ENCODE measurements at places on chromosomes 13 and 19.

- DNase-seq, result no peak
Observed at GRCh38 chr13:52651897-52652195, 790 bp upstream of the SUGT1 start.

DNA sequence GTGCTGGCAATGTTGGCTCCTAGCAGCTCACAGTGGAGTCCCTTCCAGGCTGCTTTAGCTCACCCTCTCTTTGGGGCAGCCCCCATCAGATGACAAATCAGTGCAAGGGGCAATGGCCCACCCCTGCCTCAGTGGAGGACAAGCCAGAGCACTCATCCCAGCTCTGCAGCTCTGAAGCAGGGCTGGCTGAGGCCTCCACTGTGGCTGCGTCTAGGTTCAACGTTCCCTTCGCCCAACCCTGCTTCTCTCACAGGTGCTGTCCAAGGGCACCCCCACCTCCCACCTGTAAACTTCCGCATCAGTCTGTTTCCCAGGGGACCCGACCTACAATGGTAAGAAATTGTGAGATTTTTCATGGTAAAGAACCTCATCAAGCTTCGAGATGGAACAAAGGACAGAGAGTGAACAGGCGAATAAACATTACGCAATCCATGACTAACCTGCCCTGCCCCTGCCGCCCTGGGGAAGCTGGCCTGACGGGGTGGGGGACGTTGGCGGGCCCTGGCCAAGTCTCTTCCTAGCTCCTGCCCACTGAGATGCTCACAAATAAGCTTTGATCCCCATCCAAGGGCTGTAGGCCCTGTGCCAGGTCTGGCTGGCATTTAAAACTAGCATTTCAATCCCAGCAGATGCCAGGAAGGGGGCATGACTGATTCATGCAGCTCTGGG is 40.5 kb downstream of the DZIP1 start:
- DNase-seq, result no peak

- no peak for DNase-seq
Observed at GRCh38 chr13:52787235-52787634, 47.6 kb upstream of the CNMD start.

DNA sequence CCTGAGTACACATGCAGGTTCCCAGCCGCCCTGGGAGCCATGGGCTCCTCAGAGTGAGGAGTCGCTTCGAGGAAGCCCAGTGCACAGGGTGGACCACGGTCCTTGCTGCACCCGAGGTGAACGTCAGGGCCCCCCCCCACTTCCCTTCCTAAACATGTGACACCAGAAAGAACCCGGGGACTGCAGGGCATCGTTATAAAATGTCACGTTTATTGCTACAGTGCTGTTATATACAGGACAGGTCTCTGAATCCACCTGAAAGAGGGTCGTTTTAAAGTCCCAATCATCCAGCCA is 3.8 kb upstream of the UQCR11 start:
- no peak for DNase-seq

- no peak for DNase-seq
Observed at GRCh38 chr19:15404780-15405211, 14.0 kb downstream of the AKAP8L start.

GRCh38 chr19:14804765-14805164 is 26.4 kb upstream of the ADGRE2 start:
- no peak for DNase-seq

GRCh38 chr13:58085819-58086218 is 454.3 kb downstream of the PCDH17 start:
- DNase-seq, result no peak

DNA sequence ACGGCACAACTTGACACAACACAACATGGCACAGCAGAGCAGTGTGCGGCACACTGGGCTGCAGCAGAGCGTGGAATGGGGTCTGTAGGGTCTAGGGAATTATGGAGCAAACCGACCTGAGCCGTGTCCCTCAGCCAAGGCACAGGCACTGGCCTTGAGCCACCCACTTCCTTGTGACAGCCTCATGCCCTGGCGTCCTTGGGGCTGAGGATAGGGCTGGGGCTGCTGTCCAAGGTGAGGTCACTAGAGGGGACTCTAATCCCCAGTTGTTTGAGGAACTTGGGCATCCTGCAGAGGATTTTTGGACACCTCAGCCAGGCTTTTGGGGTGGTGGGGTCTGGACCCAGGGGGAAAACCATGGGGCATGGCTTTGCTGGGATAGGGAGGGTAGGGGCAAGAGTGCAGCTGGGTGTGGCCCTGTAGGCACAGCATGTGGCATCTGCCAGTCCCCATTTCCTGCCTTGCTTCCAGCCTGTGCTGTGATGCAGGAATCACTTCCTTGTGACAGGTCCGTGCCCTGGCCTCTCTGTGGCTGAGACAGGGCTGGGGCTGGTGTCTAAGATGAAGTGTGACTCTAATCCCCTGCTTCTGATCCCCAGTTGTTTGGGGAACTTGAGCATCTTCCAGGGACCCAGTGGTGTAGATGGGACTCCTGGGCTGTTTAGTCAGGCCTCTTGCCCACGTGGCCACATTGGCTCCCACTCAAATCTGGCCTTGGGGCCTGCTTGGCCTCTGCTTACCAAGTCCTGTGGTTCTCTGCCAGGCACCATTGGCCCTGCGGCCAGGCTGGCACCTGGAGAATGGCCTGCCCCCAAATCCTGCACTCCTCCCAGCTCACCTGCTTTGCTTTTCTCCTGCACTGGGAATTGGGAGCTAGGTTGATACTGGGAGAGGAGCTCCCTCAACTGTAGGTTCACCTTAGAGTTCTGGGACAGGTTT is 78.5 kb downstream of the SCGB2B2 start:
- no peak for DNase-seq

DNA sequence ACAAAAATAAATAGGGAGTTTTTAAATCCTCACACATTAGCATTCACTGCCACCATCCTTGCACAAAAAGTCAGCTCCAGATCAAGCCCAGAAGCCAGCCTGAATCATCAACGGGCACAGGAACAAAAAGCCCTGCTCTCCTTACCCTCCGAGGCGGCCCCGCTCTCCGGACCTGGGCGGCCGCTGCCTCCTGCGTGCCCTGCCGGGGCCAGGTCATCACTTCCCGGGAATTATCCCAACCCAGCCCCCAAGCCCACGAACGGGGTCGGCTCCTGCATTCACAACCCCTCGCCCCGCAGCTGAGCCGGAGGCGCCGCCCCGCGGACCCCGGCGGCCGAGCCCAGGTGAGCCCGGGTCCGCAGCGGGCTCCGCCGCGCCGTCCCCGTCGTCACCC is 754 bp downstream of the DNAJB1 start:
- DNase-seq, result no peak

GRCh38 chr13:102317593-102317992 is 84.3 kb downstream of the FGF14 start:
- DNase-seq, result no peak

DNA sequence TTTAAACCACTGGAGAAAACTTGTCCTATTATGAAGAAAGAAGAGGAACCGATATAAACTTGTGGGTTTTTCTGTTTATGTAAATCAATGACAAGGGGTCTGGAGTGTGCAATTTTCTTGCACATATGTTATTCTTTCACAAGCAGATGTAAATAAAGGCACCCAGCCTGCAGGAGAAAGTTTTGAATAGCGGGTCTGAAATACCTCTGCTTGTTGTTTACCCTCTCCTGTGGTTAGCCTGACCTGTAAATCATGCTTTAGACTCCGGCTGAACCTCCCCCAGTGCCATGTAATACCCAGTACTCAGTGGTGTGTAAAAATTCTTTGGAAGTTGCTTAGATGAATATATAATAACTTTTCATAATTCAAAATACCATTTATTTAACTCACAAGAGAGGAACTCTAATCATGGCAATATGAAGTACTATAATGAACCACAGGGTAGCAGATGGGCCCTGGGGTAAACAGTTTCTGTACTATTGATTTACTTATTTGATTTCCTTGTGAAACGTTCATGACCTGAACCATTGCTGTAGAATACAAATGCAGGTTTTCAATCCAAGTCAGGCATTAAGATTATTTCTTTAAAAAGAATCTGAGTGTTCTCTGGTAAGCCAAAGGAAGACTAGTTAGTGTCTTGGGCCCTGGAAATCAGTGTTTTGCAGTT is 245.1 kb downstream of the LMO7 start:
- no peak for DNase-seq

GRCh38 chr13:108960006-108960405 is 330.6 kb downstream of the MYO16 start:
- DNase-seq, result no peak

GRCh38 chr19:30001301-30001700 is 59.3 kb downstream of the URI1 start:
- no peak for DNase-seq

DNA sequence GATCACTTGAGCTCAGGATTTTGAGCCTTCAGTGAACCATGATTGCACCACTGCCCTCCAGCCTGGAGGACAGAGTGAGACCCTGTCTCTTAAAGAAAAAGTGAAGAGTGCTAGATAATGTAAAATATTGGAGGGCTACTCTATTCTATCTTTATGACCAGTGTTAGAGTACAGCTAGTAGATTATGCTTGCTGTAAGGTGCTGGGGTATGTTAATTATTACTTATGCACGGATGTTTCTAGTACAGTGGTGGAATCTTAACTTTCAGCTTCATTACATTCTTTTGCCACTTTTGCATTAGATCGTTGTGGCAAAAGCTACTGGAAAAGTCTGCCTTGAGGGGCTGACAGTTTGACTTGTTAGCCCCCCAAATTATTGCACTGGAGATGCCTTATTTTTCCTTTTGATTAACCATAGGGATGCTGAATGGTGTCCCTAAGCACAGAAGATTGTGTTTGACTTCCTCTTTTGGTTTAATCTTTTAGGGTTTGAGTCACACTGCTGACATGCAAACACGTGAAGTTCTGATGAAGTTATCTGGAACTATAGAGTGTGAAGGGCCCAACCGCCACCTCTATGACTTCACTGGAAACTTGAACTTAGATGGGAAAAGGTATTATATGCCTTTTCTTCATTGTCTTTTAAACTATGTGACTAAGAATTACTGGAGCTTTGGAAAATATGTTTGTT is 169.8 kb downstream of the ATP8A2 start:
- no peak for DNase-seq

DNA sequence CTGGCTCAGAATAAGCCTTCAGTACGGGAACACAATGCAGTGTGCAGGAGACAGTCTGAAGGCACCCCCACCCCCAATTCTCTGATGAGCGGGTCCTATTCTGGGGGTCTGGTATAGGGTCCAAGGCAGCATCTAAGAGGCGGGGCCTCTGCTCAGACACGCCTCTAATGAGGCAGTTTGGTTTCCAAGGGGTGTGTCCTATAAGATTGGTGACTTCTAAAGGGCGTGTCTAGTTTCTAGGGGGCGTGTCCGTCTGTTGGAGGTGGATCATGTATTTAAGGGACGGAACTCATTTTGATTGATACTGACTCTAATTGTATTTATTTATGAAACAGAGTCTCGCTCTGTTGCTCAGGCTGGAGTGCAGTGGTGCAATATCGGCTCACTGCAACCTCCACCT is 8.7 kb downstream of the FIZ1 start:
- no peak for DNase-seq

- DNase-seq, result no peak
Observed at GRCh38 chr13:77760893-77761292, 63.4 kb downstream of the SLAIN1 start.

DNA sequence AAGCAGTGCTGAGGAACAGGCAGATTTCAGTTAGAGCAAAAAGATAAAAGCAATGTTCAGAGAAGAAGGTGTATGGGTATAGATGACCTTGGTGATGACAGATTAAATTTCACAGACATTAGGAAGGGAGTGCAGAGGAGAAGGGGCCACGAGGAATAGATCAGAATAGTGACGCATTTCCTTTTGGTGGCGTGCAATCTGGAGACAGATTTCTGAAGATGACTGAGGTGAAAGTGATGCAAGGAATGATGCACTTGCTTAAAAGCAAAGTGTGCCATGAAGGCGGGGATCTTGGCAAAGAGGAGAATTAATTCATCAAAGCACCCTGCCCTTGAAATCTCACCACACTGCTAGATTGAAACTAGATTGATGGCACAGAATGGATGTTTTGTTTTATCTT is 202.4 kb downstream of the ITGBL1 start:
- DNase-seq, result no peak

DNA sequence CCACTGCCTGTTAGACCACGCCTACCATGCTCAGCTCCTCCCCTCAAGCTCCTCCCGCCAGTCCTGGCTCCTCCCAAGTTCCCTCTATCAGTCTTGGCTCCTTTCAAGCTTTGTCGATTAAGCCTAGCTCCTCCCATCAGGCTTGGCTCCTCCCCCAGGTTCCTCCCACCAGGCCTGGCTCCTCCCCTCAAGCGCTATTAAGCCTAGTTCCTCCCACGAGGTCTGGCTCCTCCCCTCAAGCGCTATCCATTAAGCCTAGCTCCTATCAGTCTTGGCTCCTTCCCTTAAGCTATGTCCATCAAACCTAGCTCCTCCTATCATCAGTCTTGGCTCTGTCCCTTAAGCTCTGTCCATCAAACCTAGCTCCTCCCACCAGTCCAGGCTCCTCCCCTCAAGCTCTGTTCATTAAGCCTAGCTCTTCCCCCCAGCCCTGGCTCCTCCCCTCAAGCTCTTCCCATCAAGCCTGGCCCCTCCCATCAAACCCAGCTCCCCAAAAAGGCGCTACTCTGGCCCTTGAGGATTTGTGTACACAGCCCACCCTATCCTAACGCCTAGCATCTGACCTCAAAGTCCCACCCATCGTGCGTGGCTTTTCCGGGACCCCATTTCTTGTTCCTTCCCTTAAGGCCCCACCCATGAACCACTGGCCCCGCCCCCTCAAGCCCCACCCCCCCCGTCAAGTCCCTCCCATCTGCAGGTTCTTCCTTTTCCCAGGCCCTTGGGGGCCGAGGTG is 10.0 kb downstream of the CAMSAP3 start:
- DNase-seq, result peak; percentile 10

DNA sequence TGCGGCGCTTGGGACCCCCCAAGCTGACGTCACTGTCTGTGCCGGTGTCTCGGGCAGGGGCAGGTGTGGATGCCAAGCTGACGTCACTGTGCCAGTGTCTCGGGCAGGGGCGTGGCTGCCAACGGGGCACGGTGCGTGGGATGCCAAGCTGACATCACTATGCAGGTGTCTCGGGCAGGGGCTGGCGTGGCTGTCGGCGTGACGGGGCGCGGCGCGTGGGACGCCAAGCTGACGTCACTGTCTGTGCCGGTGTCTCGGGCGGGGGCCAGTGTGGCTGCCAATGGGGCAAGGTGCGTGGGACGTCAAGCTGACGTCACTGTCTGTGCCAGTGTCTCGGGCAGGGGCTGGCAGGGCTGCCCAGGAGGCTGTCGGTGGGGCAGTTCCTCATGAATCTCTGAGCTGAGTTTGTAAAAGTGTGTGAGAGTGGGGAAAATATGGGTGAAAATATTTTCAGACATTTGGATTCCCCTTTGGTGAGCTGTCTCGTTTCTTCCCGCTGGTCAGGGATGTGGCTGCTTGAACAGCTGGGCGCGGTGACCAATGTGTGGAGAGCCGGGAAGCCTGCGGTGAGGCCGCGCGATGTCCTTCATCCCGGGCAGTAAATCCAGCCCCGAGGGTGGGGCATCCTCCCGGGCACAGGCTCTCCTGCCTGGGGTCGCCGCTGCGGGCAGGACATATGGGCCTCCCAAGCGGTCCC is 25.2 kb downstream of the MCF2L start:
- no peak for DNase-seq

DNA sequence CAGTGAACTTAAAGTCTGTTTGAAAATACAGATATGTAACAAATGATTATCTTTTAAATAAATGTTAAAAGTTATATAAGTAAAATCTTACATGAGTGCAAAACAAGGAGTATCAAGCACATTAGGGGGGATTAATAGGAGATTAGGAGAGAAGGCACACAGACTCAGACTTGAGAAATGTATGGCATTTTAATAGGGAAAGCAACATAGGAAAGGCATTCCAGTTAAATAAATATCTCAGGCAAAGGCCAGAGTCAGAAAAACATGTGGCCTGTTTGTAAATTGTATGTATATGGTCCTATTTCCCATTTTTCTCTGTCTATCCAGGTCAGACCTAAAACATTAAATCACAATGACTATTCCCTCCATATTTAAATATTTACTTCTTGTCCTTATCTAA is 462.7 kb downstream of the GPC6 start:
- DNase-seq, result no peak
